ENCODE measurements at places on chromosomes 3 and 15.

DNA sequence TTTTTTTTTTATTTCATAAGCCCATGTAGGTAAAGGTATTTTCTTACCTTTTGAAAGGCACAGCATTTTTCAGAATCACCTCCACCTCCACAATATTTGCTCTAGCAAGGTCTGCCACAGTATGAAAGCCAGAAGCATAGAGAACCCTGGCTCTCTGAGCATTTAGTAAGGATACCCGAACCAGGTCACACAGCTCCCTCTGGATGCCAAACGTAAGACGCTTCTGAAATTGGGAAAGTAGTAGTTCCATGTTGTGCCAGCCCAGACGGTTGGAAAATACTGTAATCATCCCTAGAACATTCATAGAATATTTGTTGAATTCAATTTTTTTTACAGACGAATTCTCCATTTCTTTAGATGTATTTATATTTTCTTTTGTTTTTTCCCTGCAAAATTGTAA is 52.4 kb downstream of the POLQ start:
- no peak for DNase-seq

- DNase-seq = no peak
Observed at GRCh38 chr3:72186400-72186855, 401.5 kb upstream of the PROK2 start.

GRCh38 chr3:40215015-40215414 is 94.5 kb upstream of the EIF1B start:
- DNase-seq = no peak

- DNase-seq = no peak
Observed at GRCh38 chr3:32217339-32217738, 21.1 kb upstream of the CMTM8 start.

GRCh38 chr3:54426381-54426780 is 304.0 kb downstream of the CACNA2D3 start:
- no peak for DNase-seq

- no peak for DNase-seq
Observed at GRCh38 chr3:94076055-94076454, 13.2 kb downstream of the NSUN3 start.

GRCh38 chr3:51099794-51100535 is 285.1 kb upstream of the MANF start:
- no peak for DNase-seq

DNA sequence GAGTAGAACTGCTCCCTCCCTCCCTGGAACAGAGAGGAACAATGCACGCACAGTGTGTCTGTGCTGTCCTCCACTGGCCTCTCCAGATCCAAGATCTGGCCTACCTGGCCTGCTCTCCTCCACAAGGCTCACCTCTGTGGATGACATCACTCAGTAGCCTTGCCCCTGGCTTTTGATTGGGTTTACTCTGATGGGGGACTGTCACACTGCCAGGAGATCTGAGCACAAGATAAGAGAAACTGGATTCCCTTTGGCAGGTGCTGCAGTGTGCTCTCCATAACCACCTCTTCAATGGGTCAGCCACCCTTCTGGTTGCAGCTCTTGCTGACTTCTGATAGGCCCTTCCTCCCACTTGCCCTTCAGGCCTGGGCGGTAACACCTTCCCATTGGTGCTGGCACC is 22.6 kb upstream of the ANO10 start:
- no peak for DNase-seq

- DNase-seq = no peak
Observed at GRCh38 chr3:175404621-175405020, 545.5 kb downstream of the NAALADL2 start.

DNA sequence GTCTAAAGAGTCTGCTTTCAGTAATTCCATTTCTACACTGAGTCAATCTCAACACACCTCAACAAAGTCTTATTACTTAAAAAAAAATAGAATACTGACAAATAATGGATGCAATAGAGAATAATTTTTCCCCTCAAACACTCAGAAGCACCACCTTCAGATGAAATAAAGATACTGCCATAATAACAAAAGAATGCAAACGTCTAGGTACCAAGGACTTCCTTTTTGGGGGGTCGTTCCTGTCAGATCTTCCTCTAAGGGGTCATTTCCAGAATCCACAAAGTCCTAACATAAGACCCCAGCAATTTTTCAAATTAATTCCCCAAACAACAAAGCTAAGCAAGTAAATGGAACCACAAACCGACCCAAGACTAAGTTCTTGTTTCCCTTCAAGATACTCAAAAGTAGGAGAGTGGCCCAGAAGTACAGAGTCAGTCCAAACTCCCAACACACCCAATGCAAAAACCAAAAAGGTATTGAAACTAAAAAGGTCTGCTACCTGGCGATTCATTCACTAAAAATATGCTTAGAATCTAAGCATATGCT is 1.3 kb downstream of the RYK start:
- DNase-seq = no peak

Data from stimulated activated CD8-positive, alpha-beta memory T cell treated with anti-CD3 and anti-CD28 coated beads, Interleukin-15, amount 100 ng/mL, for 1 hour (primary cell).